Activated CD4-positive, alpha-beta memory T cell treated with anti-CD3 and anti-CD28 coated beads for 36 hours (primary cell): ENCODE measurements at places on chromosomes 1 and 21.

DNA sequence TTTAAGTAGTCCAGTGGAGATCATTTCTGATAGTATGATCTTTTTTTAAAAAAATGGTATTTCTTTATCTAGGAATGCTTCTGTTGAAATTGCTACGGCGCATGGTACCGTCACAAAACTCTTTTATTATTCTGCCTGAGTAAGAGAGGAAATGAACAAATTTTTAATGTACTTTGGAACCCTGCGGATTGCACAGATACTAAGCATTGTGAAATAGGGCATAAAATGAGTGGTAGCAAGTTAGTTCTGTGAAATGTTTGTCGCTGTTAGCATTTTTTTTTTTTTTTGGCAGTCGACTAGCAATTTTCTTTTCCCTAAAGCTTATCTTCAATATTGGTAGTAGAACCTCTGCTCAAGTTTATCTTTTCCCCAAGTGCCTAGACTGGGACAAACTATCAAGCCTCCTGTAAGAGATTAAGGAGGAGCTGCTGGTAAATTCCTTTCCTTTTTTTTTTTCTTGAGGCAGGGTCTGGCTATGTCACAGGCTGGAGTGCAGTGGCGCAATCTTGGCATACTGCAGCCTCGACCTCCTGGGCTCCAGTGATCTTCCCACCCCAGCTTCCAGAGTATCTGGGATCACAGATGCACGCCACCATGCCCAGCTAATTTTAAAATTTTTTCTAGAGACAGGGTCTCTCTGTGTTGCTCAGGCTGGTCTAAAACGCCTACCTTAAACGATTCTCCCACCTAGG lies 2.2 kb downstream of the ITSN1 start:
- DNase-seq, result no peak

GRCh38 chr21:36064085-36064460 lies 3.7 kb upstream of the SETD4 start:
- no peak for DNase-seq

DNA sequence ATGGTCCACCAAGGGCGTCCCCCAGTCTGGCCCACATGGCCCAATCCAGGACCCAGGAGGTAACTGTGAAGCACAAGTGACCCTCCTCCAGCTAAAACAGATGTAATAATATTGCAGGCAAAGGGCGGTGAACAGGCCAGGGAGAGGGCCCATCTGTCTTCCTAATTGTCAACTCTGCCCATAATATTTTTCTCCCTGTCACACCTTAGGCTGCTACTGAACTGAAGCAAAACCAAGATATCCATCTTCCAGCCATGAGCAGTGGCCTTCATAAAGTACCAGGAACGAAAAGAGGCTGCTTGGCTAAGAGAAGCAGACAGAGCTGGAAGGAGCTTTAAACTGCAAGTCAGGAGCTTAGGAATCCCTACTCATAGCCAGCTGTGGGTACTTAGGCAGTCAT lies 3.1 kb downstream of the KANK4 start:
- no peak for DNase-seq

GRCh38 chr1:162571696-162572095 lies 10.2 kb downstream of the UAP1 start:
- DNase-seq, result no peak
